ENCODE measurements at places on chromosomes 5 and 9.

- no peak for DNase-seq
Observed at GRCh38 chr9:88684845-88685244, 149.9 kb downstream of the NXNL2 start.

- no peak for DNase-seq
Observed at GRCh38 chr9:38226491-38226951, 157.5 kb upstream of the SHB start.

GRCh38 chr9:110125207-110125751, 82.7 kb downstream of the C9orf152 start:
- DNase-seq, result no peak

GRCh38 chr5:148875205-148875875, 48.9 kb downstream of the ADRB2 start:
- DNase-seq, result no peak

DNA sequence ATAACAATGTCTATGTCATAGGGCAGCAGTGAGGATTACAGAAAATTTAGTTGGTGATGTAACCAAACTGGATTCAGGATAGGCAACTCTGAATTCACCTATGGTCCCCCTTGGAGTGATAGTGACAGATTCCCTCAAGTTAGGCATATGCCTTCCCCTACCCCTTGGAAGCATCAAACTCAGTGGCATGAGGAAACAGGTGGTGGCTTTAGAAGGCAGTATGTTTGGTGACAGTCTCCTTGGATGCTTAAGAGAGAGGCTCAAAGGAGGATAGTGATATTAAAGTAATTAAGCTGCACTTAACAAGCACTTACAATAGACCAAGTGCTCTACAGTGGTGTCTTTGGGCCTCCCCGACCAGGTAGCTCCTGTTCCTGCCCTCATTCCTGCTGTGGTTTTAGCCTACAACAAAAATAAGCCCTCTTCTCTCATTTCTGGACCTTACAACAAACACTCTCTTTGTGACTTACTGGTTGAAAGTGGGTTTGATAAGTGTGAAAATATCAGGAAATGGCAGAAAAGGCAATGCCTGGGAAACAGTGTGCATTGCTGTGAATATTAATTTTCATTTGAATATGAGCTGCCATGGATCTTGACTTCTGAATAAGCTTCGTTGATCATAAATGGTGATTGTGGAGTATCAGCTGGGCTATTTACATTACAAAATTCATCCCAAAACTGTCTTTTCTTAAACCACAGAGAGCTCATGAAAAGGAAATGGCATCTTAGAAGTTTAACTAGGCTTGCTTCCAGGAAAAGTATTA, 29.2 kb downstream of the NR4A3 start:
- no peak for DNase-seq

DNA sequence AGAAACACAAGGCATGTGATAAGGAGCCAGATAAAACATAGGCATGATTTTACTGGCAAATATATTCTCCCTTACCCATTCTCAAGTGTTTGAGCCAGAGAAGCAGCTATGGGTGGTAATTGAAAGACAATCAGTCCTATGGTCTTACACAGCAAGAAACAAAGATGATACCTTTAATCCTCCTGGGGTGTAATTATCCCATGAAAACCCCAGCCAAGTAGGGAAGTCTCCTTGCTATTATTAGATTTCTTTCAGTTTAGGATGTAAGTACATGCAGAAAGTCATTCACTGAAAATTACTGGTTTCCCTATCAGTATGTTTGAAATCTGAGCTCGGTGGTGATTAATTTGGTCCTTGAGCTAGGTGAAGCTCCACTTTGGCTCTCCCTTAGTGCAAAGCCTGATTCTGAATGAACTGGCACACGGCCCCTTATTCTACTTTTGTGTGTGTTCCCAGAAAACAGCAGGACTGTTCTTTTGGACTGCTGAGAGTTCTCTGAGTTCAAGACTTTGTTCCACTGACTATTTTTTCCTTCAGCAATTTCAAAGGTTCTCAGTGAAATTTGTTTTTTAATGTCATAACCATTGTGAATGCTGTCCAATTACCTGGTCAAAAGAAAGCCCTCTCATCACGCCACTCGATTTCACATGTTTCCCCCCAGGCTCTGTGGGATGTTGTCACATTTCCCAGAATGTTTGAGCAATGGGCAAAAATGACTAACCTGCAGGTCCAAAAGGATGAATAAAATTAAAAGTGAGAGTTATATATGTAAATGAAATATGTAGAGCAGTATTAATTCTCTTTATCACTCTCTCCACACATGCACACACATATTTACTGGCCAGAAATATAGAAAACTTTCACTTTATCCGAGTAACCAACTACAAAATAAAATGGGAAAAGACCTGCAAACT, 343.0 kb downstream of the RAB3C start:
- DNase-seq, result no peak

- no peak for DNase-seq
Observed at GRCh38 chr9:89710697-89711096, 105.9 kb downstream of the GADD45G start.

- DNase-seq, result no peak
Observed at GRCh38 chr5:151005950-151006576, 14.3 kb upstream of the GPX3 start.

DNA sequence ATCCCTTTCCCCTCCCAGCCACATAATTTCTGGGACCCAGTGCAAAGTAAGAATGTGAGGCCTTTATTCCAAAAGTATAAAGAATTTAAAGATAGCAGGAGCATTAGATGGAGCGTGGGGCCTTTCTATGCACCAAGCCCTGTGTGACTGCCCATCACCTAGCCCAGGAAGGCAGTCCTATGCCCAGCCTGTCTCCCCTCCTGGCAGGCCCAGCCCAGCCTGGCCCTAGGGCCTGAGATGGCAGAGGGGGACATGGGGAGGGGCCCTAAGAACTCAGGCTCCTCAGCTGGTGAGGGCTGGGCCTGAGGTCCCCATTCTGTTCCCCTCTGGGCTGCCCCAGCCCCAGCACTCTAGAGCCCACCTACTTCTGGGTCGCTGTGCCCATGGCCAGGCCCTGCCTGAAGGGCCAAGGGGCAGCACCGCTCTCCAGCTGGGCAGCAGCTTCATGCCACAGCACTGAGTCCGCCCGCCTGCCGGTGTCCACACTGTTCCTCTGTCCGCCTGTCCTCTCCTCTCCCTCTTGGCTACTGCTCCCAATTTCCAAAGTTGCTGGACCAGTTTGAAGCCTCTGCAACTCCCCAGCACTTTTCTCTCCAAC, 995 bp upstream of the SLC23A1 start:
- DNase-seq, result no peak

DNA sequence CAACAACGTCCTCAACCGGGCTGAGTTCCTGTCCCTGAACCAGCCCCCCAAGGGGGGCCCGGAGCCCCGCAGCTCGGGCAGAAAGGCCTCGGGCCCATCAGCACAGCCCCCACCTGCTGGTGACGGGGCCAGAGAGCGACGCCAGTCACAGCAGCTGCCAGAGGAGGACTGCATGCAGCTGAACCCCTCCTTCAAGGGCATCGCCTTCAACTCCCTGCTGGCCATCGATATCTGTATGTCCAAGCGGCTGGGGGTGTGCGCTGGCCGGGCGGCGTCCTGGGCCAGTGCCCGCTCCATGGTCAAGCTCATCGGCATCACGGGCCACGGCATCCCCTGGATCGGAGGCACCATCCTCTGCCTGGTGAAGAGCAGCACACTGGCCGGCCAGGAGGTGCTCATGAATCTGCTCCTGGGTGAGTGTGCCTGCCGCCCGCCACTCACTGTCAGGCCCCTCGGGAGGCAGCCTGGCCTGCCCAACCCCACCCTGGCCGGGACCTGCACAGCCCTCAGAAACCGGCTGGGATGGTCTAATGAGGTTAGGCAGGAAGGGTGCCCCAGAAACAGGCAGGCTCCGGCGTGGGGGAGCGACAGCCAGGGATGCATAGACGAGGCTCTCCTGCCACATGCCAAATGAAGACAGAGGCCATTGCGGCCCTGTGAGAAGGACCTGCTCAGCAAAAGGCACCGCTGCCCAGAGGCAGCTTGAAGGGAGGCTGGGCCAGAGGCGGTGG, 678 bp downstream of the PLPP7 start:
- DNase-seq, result no peak

DNA sequence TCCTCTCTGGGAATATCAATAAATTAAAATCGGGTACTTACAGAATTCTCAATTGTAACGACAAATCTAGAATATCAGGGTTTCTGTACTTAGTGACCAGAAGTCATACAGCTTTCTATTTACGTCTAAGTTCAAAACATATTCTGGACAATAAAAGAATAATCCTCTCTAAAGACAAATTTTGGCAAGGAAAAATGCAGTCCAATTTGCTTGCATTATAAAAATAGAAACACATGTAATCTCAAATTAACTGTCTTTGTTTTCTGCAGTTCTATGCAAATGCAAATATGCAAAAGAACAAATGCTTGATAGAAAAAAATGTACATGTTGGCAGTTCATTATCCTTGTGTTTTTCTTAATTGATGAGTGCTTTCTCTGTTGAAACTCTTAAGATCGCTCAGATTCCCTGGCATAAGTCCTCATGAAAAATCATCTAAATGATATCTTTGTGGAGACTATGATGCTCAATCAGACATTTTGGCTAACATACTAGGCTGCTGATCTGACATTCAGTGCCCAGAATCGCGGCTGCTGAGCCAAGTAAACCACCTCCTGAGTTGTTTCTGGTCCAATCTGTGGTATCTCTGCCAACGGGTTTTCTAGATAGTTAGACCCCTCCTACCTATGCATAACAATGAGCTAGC, 990.1 kb upstream of the C9orf72 start:
- DNase-seq, result no peak

GRCh38 chr5:165393839-165394238, 1888.4 kb downstream of the MAT2B start:
- DNase-seq, result no peak

DNA sequence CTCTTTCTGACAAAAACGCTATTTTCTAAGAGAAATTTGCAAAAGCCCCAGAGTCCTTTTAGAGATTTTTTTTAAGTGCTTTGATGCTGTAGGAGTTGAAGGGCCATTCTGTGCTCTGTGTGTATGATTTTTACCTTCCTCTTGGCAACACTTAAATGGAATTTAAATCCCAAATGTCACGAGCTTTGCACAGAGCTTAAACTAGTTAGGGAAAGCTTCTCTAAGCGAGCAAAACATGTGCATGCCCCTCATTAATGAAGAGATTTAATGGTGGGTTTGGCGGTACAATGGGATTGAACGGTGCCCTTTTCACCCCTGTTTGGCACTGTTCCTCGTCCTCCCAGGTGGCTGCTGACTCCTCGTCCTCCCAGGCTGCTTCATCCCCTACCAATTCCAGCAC, 220.7 kb downstream of the DRD1 start:
- DNase-seq, result no peak

GRCh38 chr5:135491038-135491551, 38.9 kb upstream of the TIFAB start:
- no peak for DNase-seq

DNA sequence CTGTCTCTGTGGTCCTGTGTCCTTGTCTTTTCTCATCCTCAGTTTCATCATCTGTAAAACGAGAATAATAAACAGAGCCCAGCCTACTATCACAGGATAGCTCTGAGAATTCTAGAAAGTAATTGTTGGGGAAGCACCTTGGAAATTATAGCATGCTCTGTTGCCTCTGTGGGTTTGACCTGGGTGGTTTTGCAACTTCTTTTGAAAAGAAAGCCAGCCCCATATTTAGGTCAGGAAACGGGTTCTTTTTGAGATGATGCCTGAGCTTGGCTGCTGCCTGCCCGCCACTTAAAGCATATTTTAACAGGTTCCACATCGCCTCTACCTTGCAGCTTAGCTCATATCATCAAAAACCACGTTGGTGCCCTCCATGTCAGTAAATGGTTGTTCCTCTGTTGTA, 111.1 kb downstream of the TLR4 start:
- no peak for DNase-seq

GRCh38 chr9:116913536-116913935, 226.4 kb downstream of the TRIM32 start:
- DNase-seq, result no peak

DNA sequence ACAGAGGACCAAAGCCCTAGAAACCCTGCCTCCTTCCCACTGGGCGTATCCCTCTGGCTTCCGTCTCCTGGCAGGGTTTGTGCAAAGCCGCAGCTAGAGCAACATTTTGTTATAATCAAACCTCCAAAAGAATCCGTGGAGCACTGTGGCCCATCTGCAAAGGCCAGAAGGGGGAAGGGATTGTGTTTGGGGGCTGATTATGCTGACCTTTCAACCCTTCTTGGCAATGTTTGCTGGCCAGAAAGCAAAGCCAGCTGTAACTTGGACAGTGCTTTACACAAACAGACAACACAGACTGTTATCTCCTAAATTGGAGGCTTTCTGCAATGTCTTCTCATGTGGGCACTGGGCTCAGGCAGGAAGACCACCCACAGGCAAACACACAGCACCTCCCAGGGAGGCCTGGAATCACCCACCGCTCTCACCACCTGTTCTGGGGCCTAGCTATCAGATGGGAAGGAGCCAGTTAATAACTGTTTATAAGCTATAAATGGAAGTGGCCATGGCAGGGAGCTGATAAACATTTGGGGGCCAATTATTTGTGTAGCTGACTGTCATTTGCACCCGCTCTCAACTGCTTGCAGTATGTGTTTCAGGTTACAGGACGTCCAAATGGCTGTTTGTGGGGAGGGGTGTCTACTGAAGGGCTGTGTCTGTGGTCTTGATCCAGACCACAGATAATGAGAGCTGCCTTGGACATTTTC, 121.6 kb upstream of the ERCC6L2 start:
- no peak for DNase-seq

GRCh38 chr9:2192356-2192979, 177.3 kb downstream of the SMARCA2 start:
- DNase-seq, result no peak

DNA sequence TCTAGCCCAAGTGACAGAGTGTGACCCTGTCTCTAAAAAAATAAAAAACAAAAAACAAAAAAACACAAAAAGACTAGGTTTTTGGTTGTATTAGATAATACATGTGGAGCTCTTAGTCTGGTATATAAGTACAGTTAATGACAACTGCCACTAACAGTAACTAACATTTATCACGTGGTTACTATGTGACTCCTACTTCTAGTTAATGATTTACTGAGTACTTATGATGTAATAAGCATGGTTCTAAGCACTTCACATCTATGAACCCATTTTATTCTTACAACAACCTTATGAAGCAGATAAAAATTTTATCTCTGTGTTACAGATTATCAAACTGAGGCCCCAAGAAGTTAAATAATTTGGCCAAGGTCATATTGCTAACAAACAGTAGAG, 6.1 kb upstream of the TMEFF1 start:
- no peak for DNase-seq

DNA sequence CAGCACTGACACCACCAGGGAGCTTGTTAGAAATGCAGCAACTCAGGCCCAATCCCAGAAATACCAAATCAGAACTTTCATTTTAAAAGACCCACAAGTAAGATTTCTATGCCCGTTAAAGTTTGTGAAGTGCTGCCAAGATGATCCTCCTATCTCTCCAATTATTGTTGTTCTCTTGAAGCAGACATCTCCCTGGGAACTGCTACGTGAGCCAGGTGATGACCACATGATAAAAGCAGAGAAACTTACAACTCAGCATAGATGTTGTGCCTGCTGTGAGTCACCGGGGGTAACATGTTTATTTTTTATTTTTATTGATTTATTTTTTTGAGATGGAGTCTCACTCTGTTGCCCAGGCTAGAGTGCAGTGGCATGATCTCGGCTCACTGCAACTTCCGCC, 34.4 kb downstream of the GCNT4 start:
- DNase-seq, result no peak
